Glomerular endothelial cell (primary cell): ENCODE measurements at places on chromosomes 1 and 21.

DNA sequence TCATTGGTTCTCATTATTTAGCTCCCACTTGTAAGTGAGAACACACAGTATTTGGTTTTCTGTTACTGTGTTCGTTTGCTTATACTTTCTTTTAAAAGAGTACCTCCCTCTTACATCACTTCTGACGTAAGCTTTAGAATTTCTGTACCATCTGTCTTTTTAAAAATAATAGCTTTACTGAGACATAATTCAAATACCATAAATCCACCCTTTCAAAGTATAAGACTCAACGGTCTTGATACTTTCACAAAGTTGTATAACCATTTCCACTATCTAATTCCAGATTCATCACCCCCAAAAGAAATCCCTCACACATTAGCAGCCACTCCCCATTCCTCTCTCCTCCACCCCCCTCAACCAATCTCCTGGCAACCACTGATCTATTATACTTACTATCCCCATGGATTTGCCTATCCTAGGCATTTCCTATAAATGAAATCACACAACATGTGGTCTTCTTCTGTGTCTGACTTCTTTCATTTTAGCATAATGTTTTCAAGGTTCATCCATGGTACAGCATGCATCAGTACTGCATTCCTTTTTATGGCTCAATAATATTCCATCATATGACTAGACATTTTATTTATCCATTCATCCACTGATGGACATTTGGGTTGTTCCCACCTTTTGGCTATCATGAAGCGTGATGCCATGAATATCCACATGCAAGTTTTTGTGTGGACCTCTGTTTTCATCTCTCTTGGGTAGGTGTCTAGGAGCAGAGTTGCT, 104.7 kb downstream of the HLCS start:
- DNase-seq: no peak

DNA sequence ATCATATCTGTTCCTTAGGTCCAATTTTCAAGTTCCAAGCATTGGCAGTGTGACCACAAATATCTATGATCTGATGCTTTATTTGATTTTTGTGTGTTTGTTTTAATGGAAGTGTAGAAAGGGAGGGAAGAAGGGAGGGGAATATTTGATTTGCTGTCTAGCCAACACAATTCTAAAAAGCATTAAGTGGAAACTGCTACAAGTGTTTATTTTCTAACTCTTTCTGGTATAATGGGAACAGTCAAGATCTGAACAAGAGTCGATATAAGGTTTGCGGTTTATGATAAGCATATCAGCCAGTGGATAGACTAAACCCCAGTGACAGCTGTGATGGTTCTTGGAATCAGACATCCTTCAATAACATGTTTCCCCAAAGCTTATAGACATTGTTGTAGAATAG, 267.8 kb upstream of the SNX7 start:
- DNase-seq: no peak

- DNase-seq: no peak
Observed at GRCh38 chr1:222187566-222188332, 360.2 kb downstream of the HHIPL2 start.

- DNase-seq: no peak
Observed at GRCh38 chr1:77776007-77776700, 3.3 kb upstream of the MIGA1 start.

DNA sequence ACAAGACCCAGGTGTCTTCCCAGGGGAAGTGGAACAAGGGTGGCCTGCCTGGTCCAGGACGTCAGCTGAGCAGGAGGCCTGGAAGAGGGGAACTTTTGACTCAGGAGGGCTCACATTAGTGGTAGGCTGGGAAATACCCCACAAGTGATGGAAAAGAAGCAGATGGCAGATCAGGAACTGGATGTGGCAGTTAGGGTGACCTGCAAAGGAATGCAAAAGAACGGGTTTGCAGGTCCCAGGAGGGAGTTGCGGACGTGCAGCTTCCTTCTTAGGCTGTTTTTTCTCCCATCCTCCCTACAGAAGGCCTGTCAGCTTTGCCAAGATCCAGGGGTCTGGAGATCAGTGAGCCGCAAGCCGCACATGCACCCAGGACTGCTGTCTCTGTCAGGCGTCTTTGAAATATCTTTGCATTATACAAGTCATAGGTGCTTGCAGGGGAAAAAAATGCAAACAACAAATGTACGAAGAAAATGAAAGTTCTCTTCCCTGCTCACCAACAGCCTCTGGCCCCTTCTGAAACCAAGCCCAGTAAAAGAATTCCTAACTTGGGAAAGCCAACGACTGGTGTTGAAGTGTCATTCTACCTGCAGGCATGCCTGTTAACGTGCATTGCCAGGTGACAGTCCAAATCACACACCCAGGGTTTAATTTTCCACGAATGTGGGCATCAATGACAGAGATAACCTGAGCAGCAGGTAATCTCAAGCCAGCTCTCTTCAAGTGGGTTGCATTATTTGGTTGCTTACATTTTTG, 34.4 kb downstream of the NENF start:
- no peak for DNase-seq

GRCh38 chr1:71656902-71657301, 576.1 kb upstream of the ZRANB2 start:
- no peak for DNase-seq

- no peak for DNase-seq
Observed at GRCh38 chr21:30329203-30329875, 8.2 kb downstream of the KRTAP27-1 start.

DNA sequence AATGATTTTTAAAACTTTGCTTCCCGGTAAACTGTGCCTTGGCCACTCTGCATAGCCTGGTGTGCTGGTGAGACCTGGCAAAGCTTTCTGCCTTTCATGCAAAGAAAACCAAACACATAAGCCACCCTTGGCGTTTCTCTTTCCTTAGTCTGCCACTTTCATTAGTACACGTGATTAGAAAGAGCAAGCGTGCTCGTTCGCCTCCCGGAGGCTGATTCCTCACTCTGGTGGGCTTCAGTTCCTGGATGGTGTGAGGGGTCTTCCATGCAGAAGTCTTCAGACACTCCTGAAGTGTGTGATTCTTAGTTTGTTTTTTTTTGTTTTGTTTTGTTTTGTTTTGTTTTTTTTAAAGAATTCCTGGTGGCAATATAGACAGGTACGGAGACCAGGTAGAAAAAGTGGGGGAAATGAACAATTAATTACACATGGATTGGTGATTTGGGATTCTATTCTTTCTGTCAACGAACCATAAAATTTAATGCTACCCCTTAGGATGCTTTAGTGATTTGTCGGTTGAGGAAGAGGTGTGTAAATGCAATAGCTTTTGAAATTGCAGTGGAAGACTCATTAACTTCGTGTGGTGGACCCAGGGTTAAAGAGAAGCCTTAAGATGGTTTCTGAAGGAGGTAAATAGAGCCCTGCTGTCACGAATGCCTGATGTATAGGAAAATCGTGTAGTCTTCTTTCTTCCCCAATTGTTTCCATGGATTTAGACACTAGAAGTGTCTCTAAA, 2.1 kb downstream of the GALNT2 start:
- DNase-seq: no peak
